Activated T-helper 1 cell treated with anti-CD3 and anti-CD28 coated beads, Interleukin-12 subunit alpha, Interleukin-12 subunit beta, Interleukin-2, Interleukin-4 antibody, amounts not matched to agents 30 ng/mL and 10 ng/mL and 1 ng/mL, durations not matched to agents 14 hours and 24 hours and 36 hours (primary cell): ENCODE measurements at places on chromosomes 11 and 22. TPM values are rescaled to one million over a fixed set of nuclear protein-coding genes. Genes with fewer than 3 reads are reported as not detected.

DNA sequence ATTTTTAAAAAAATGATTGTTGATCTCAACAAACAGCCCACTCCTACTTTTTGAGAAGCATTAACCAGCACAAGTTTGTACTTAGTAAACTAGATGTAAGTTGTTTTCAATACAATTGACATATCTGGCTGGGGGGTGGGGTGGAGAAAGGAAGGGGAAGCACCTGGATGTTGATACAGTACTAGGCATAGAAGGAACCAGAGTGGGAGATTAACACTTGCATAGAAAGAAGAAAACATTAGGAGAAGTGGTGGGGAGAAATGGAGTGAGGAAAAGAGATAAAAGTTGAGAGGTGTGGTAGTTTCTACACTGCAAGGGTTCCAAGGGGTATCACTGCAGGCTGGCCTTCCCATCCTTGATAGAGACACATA, 10.6 kb upstream of the GAB2 start:
- H3K36me3 ChIP-seq, result peaks cover 20% of the 10 kb centered on the region
- H3K4me1 ChIP-seq, result peaks cover 63% of the 10 kb centered on the region
- no peak overlapping the region for H3K27ac ChIP-seq
- no peak for DNase-seq

DNA sequence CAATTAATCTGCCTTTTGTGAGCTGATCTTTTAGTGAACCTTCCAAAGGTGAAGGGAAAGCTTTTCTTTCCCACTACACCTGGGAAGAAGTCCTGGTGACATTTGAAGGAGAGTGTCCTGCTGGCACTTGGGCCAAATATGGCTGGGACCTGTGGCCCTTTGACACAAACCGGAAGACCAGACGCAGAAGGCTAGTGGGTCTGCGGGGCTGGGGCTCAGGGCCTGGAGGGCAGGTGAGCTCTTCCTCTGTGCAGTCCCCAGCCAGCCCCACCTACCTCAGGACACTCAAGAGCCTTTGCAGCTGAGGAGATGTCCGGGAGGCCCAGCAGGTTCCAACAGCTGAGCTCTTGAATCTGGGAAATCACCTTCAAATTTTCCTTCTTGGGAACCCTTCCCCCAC, 138.0 kb upstream of the THY1 start:
- no peaks in the 10 kb centered on the region for H3K4me1 ChIP-seq
- H3K27me3 ChIP-seq, result peaks cover 26% of the 10 kb centered on the region
- no peaks in the 10 kb centered on the region for H3K36me3 ChIP-seq
- no peak overlapping the region for H3K4me3 ChIP-seq

DNA sequence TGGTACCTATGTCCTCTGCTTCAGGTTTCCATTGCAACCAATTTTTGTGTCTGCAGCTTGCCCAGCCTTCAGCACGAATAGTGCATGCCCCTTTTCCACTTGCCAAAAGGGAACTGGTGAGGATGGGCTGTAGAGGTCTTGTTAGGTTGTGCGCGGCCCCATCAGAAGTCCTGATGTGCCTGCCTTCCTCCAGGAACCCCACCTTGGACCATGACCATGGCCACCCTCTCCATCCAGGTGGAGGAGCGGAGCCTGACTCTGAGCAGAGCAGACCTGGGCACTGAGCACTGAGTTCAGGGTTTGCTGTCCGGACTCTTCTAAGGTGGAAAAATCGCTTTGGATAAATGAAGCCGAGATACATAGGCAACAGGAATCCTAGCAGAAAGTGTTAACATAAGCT, 6.9 kb downstream of the GLB1L2 start:
- no peak for DNase-seq
- H3K36me3 ChIP-seq, result no peaks in the 10 kb centered on the region
- H3K4me3 ChIP-seq, result no peak overlapping the region
- H3K27ac ChIP-seq, result no peak overlapping the region
- peaks cover 4% of the 10 kb centered on the region for H3K4me1 ChIP-seq

DNA sequence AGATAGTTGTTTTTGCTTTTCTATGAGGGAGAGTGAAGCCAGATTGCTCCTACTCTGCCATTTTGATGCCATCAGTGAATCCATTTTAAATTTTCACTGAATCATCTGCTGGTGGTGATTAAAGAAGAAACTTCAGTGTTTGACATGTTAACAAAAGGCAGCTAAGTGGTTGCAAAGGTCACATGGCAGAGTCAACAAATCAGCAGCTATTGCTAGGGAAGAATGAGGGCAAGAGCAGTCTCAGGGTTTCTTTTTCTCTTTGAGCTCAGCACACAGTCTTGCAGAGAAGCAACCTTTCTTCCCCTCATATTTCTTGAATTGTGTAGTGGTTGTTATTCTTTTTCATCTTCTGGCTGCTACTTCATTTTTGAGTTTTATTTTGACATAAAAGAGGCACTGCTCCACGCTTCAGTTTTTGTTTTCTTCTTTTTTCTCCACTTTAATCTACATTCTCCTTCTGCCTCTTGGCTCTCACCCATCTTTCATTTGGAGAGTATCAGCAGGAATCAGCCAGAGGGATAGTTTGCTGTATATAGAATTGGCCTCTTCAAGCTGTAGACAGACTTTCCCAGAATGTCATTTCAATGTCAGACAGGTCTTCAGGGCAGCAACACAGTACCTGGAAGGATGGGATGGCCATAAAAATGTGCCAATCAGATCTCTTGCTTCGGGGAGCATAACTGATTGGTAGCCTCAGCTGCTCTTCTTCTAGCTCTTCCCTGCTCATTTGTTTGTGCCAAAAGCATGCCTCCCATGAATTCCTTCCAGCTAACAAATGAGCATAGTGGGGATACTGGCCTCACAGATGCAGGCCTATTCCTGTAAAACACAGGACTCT, 153.9 kb downstream of the TRPC6 start:
- H3K27me3 ChIP-seq, result peaks cover 2% of the 10 kb centered on the region
- H3K4me1 ChIP-seq, result no peaks in the 10 kb centered on the region
- H3K27ac ChIP-seq, result no peak overlapping the region
- no peak overlapping the region for H3K4me3 ChIP-seq
- DNase-seq, result no peak
- H3K36me3 ChIP-seq, result no peaks in the 10 kb centered on the region

Gene ATL3
- 35.6 and 37.0 TPM in 2 replicates for total RNA-seq

Gene LDHAL6A
- total RNA-seq, result not detected in 2 replicates
